ENCODE measurements at places on chromosomes 7 and 10. TPM values are rescaled to one million over a fixed set of nuclear protein-coding genes. Genes with fewer than 3 reads are reported as not detected.

DNA sequence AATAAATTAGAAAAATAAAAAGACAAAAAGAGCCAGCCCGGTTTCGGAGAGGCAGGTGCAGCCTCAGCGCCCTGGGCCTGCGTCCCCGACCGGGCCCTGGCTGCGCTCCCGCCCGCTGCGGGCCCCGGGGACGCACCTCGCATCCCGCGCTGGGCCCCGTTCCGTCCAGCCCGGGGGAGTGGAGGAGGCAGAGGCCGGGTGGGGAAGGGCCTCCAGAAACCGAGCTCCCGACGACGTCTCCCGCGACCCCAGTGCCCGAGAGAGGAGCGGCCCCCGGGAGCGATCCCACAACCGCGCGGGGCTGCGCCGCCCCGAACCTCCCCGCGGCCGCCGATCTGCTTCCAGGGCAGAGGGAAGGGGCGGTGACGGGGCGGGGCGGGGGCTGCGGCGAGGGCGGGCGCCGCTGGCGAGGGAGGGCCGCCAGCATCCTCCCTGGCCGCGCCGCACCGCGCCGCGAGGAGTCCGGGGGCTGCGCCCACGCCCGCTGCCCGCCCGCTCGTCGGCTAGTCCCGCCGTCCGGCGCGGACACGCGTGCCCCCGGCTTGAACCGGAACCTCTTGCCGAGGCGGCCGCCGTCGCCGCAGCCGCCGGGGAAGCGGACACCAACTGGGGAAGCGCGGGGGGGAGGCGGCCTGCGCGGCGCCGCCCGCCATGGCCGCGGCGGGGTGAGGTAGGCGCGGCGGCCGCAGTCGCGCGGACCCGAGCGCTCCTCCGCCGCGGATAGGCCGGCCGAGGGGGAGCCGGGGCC is at the start of gene CCNY:
Gene CCNY, plus strand, starts transcription at position 426 of the 748 bp plus-strand sequence. CDS start 545 bp downstream, outside the sequence.
- H3K36me3 ChIP-seq, result no peaks in the 10 kb centered on the region
- peak within 1 kb of the TSS; percentile 63 for H3K27ac ChIP-seq
- H3K4me1 ChIP-seq, result peaks cover 32% of the 10 kb centered on the region
- peak within 1 kb of the TSS; percentile 84 for H3K4me3 ChIP-seq

- H3K36me3 ChIP-seq, result no peaks in the 10 kb centered on the region
- no peak overlapping the region for H3K27ac ChIP-seq
- H3K4me3 ChIP-seq, result no peak overlapping the region
- no peaks in the 10 kb centered on the region for H3K4me1 ChIP-seq
- H3K27me3 ChIP-seq, result no peaks in the 10 kb centered on the region
- DNase-seq, result no peak
Observed at GRCh38 chr10:15985690-15986089, 125.4 kb upstream of the MINDY3 start.

The COG5 gene
- 29.7 TPM for total RNA-seq

The VSTM4 gene
- total RNA-seq, result 14.1 TPM

The BTBD16 gene
- total RNA-seq, result not detected

The SLC16A9 gene
- 1.2 TPM for total RNA-seq

DNA sequence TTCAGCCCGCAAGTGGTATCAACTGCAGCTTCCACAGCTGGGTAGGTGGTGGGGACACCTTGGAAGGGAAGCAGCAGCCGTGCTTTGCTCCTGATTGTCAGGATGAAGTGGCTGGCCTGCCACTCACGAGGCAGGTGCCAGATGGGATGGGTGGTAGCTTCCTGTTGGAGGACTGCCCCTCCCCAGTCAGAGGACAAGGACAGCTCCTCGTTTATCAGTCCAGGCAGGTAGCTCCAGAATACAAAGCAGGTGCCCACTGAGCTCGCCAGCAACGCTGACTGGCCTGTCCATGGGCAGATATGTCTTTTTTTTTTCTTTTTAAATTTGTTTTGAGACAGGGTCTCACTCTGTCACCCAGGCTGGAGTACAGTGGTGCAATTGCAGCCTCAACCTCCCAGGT is 431.3 kb downstream of the GALNT17 start:
- no peaks in the 10 kb centered on the region for H3K27me3 ChIP-seq
- no peak overlapping the region for H3K4me3 ChIP-seq
- no peaks in the 10 kb centered on the region for H3K36me3 ChIP-seq
- DNase-seq, result no peak

DNA sequence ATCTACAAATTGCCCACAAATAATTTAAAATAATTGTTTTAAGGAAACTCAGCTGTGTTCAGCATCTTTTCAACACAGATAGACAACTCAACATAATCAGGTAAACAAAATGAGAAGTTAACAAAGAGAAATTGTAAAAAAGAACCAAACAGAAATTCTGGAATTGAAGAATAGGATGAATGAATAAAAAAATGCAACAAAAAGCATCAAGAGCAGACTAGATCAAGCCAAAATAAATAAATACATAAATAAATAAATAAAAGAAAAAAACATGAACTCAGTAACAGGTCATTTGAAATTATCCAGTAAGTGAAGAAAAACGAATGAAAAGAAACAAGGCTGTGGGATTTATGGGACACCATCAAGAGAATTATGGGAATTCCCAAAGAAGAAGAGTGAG is 94.0 kb upstream of the CDK6 start:
- H3K27ac ChIP-seq, result no peak overlapping the region
- H3K4me1 ChIP-seq, result no peaks in the 10 kb centered on the region
- H3K4me3 ChIP-seq, result no peak overlapping the region
- H3K36me3 ChIP-seq, result no peaks in the 10 kb centered on the region

The MET gene
- 55.0 TPM for total RNA-seq

The TMEM178B gene
- 1.1 TPM for total RNA-seq

DNA sequence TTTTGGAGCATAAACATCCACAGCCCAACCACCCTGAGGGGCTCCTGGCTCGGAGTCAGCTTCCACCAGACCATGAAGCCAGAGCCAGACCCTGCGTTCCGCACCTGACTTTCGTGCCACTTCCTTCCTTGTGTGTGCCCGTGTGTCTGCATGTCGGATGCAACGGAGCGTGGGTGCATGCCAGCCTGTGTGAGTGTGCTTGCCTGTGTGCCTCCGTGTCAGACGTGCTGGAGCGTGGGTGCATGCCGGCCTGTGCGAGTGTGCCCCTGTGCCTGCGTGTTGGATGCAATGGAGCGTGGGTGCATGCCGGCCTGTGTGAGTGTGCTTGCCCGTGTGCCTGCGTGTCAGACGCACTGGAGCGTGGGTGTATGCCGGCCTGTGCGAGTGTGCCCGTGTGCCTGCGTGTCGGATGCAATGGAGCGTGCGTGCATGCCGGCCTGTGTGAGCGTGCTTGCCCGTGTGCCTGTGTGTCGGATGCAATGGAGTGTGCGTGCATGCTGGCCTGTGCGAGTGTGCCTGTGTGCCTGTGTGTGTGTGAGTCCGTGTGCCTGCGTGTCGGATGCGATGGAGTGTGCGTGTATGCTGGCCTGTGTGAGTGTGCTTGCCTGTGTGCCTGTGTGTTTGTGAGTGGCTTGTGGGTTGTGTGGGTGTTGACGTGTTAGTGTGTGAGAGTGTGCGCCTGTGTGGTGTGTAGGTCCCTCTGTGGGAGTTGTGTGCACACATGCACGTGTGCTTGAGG is 28.1 kb upstream of the KNDC1 start:
- no peaks in the 10 kb centered on the region for H3K27me3 ChIP-seq
- no peak overlapping the region for H3K27ac ChIP-seq
- no peaks in the 10 kb centered on the region for H3K36me3 ChIP-seq
- DNase-seq, result peak; percentile 36

DNA sequence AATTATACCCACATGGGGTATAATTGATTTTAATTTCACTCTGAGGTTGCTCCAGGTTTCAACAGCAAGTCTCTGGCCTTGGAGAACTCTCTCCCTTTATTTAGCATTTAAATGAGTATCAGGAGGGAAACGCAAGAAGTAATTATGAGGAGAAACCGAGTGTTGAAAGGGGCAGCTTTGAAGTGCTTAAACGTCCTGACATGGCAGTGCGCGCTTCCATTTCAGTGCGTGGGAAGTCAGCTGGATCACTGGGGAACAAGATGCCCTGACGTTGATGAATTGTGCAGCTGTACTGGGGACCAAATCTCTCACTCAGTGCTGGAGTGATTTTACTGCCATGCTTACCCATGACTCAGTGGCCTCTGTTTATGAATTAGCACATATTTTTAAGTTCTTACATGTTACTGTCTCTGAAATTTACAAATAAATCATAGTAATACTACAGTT is 106.0 kb upstream of the PRR15 start:
- no peak overlapping the region for H3K4me3 ChIP-seq
- peak; percentile 56 for DNase-seq
- no peak overlapping the region for H3K27ac ChIP-seq
- no peaks in the 10 kb centered on the region for H3K4me1 ChIP-seq

- peak; percentile 84 for DNase-seq
- H3K27me3 ChIP-seq, result peaks cover 15% of the 10 kb centered on the region
- no peak overlapping the region for H3K4me3 ChIP-seq
- H3K36me3 ChIP-seq, result no peaks in the 10 kb centered on the region
Observed at GRCh38 chr7:330511-331230, 40.7 kb downstream of the FOXL3 start.

The CALCR gene
- total RNA-seq, result not detected

- no peak overlapping the region for H3K4me3 ChIP-seq
- no peaks in the 10 kb centered on the region for H3K27me3 ChIP-seq
- no peak overlapping the region for H3K27ac ChIP-seq
- no peaks in the 10 kb centered on the region for H3K36me3 ChIP-seq
Observed at GRCh38 chr10:58836991-58837575, 324.4 kb downstream of the BICC1 start.

The FGFR2 gene
- total RNA-seq, result 13.8 TPM

- no peak for DNase-seq
- H3K36me3 ChIP-seq, result no peaks in the 10 kb centered on the region
- peaks cover 5% of the 10 kb centered on the region for H3K4me1 ChIP-seq
Observed at GRCh38 chr10:50805981-50806622, 66.4 kb downstream of the ASAH2B start.

GRCh38 chr10:109939315-109939961 is 16.1 kb upstream of the XPNPEP1 start:
- no peak overlapping the region for H3K27ac ChIP-seq
- H3K27me3 ChIP-seq, result no peaks in the 10 kb centered on the region
- DNase-seq, result no peak

GRCh38 chr10:97096261-97097083 is 89.3 kb downstream of the SLIT1 start:
- H3K4me1 ChIP-seq, result no peaks in the 10 kb centered on the region
- H3K4me3 ChIP-seq, result no peak overlapping the region
- no peaks in the 10 kb centered on the region for H3K36me3 ChIP-seq
- DNase-seq, result no peak
- peaks cover 24% of the 10 kb centered on the region for H3K27me3 ChIP-seq
- no peak overlapping the region for H3K27ac ChIP-seq

DNA sequence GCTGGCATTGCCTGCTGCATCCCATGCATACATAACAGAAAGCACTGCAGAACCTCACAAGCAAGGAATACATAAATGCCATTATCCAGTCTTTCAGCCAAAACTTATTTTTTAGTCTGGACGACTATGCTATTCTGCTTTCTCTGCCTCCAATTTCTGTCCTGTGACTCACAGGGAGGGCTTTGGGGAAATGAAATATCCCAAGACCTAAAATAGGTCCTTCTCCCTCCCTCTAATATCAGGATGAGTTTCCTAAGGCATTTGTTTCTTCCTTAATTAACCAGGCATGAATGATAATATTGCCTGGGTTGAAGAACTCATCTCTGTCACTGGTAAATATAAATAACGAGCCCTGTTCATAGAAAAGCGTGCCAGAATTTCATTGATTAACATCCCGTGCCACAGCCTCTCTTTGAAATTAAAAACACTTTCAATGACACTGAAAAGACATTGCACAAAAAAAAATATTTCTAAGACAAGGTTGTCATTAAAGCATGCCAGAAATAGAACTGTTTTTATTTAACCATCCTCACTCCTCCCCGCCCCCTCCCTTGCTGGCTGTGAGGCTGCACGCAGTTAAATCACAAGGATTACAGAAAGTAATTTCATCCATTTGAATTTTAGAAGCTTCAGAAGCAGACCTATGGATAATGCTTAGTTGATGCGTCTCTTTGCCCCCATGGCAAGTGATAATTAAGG is 103.0 kb upstream of the ANKRD1 start:
- no peak for DNase-seq
- H3K36me3 ChIP-seq, result no peaks in the 10 kb centered on the region
- H3K4me3 ChIP-seq, result peak overlapping the region; percentile 12
- H3K27ac ChIP-seq, result no peak overlapping the region

- H3K27me3 ChIP-seq, result peaks cover 2% of the 10 kb centered on the region
- no peak for DNase-seq
- no peaks in the 10 kb centered on the region for H3K4me1 ChIP-seq
- no peaks in the 10 kb centered on the region for H3K36me3 ChIP-seq
- H3K4me3 ChIP-seq, result no peak overlapping the region
Observed at GRCh38 chr7:29123626-29124190, 22.6 kb downstream of the CPVL start.

DNA sequence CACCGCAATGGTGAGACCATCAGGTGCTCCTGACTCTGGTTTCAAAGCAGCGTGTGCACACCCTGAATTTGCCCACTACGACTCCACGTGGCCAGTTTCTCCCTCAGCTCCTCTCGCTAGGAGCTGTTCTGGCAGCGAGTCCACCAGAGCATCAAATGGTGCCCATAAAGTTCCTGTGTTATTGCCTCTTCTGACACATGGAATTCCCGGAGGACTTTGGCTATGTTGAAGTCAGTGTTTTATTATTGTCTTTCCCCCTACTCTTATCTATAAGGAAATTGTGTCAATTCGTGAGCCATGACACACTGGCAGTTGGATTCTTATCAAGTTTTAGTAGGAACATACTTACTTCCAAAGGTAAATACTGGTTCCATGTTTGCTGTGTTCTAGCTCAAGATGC is 53.9 kb upstream of the NPVF start:
- no peak overlapping the region for H3K27ac ChIP-seq
- no peaks in the 10 kb centered on the region for H3K36me3 ChIP-seq
- no peak overlapping the region for H3K4me3 ChIP-seq
- no peaks in the 10 kb centered on the region for H3K4me1 ChIP-seq
- no peaks in the 10 kb centered on the region for H3K27me3 ChIP-seq

DNA sequence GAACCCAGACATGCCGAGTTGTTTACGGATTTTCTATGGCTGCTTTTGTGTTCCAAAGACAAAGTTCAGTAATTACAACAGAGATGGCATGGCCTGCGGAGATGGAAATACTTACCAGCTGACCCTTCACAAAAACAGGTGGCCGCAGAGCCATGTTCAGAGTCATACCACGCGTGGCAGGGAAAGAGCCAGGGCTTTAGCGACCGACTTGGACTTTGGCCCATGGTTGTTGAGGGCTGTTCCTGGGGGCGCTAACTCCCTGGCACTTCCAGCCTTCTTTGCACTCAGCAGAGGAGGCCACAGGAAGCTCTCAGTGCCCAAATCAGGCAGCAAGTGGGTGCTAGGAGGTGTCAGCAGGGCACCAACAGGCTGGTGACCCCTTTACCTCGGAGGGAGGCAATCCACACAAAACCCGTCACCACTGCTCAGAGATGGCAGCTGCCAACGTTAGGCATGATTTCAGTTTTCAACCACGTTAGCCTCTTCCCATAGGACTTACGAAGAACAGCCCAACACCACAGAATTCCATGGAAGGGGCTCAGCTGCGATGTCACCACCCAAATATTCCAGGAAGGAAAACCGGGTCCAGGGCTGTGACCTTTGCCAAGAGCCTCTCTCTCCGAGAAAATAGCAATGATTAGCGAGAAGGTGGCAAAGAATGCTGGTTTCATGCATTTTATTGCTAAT is 21.4 kb upstream of the CNPY1 start:
- no peaks in the 10 kb centered on the region for H3K36me3 ChIP-seq
- H3K4me1 ChIP-seq, result no peaks in the 10 kb centered on the region

- H3K27ac ChIP-seq, result no peak overlapping the region
- no peak for DNase-seq
- H3K27me3 ChIP-seq, result no peaks in the 10 kb centered on the region
- no peaks in the 10 kb centered on the region for H3K36me3 ChIP-seq
- no peak overlapping the region for H3K4me3 ChIP-seq
Observed at GRCh38 chr7:23687011-23687410, 7.0 kb downstream of the FAM221A start.

The SLC26A5 gene
- not detected for total RNA-seq
